ENCODE measurements at places on chromosomes 6 and 20.

- DNase-seq: no peak
Measured at GRCh38 chr20:15561707-15562404, 1011.4 kb downstream of the KIF16B start.

DNA sequence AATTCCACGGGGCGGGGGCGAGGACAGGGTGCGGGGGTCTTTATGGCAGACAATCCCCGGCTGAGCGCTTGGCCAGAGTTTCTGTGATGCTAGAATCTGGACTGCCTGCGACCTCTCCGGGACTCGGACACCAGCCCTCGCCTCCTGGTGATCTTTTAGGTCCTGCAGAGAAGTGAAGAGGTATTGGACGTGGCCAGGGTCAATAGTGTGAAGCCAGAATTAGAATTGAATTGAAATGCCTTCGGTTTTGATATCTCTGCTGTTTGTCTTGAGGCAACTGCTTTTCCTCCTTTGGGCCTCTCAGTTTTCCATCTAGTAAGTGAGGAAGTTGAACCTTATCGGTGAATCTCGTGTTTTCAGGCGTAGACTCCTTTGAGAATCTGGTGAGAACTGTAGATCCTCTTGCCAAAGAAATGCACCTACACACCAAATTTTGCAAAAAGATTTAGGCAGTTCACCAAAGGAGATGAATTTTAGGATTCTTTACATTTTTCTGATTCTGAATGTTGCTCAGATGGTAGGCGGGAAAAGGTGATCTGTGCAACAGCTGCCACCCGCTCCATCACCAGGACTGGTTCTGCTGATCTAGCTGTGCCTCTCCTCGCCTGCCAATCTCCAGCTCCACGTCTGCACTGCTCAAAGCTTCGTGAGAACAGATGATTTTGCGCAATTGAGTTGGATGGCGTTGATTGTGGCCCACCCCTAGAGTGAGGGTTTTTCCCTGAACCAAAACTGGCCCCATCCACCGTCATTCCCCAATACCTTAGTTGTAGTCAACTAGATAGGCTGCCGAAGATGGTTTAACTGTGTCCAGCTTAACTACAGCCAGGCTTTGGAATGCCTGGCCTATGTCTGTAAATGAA lies 837 bp upstream of the OSER1 start:
- no peak for DNase-seq

DNA sequence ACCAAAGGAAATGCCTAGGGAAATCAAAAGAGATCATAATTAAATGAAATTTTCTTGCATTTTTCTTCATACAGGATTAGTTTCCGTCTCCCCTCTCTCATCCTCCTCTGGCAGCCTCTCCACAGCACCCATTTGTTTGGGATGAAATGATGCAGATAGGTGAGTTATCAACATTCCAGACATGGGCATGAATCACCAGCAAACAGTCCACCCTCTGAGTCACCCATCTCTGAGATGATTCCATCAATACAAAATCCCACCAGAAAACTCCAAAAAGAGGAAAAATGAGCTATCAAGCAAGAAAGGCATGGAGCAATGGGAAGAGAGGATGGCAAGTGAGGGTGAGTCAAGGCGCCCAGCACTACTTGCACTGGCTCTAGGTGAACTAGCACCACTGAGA lies 11.4 kb downstream of the MC3R start:
- DNase-seq: no peak

DNA sequence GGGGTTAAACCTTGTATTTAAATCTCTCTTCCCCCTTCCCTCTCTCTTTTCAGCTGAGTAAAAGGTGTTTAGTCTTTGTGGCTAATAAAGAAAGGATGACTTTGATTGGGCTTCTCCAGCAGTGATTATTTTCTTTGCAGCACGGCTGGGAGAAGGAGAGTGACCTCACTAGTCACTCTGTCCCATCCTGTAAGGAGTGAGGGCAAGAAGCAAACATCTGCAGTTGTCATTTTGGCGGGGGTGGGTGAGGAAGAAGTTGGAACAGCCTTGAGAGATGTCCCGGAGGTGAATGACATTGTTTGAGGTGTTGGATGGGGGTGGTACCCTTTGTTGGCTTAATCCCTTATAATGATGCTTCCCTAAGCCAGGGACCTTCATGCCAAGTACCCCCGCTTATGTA lies 223.6 kb downstream of the EYA2 start:
- no peak for DNase-seq

- no peak for DNase-seq
Measured at GRCh38 chr6:149961728-149962425, 1.9 kb upstream of the ULBP1 start.
